ENCODE measurements at places on chromosomes 6 and 20.
A peak's percentile ranks its signal among the peaks of the same experiment; 100 is the strongest.

- DNase-seq, result no peak
Observed at GRCh38 chr6:169839493-169839892, 88.1 kb downstream of the ERMARD start.

DNA sequence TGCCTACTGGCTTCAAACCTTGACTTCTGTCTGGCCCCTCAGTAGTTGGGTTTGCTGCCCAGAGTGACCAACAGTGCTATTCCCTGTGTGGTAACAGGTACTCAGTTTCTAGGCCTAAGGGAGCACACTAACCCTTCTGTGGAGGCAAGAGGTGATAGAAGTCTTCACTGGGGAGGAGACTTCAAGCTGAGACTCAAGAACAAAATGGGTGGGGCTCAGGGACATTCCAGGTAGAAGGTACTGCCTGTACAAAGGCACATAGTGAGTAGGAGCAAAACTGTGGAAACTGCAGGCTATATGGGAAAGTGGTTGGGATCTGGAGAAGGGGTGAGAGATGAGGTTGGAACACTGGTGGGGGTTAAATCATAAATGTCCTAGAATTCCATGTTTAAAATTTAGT is 2.3 kb upstream of the SCAND1 start:
- DNase-seq, result no peak

- no peak for DNase-seq
Observed at GRCh38 chr6:159797554-159797953, 2.5 kb upstream of the PNLDC1 start.

DNA sequence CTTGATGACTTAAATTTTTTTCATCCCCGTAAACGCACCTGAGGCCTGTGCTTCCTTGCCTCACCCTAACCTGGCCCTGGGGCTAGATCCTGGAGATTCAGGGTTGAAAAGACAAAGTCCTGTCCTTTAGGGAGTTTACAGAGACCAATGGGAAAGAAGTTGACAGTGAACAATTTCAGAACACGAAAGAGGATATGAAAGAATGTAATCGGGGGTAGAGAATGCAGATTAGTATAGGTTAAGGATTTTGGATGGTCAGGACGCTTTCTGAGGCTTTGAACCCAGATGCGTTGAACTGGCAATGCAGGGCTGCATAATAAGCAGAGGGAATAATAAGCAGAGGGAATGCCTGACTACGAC is 1.7 kb upstream of the FBXO5 start:
- DNase-seq, result no peak

- no peak for DNase-seq
Observed at GRCh38 chr6:36492621-36493020, 49.8 kb downstream of the KCTD20 start.

DNA sequence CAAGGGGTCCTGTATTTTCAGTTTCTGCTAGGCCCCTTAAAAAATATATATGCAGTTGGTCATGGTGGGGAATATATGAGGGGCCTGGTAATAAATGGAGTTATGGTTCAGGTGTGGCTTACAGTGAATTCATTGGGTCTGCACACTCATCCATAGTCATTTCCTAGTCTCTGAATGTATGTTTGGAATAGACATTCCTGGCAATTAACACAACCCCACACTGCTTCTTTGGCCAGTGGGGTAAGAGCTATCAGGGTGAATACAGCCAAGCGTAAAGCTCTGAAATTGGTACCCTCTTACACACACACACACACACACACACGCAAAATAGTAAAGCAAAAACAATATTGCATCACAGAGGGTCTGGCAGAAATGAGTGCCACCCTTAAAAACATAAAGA is 56.5 kb downstream of the QRSL1 start:
- DNase-seq, result no peak

DNA sequence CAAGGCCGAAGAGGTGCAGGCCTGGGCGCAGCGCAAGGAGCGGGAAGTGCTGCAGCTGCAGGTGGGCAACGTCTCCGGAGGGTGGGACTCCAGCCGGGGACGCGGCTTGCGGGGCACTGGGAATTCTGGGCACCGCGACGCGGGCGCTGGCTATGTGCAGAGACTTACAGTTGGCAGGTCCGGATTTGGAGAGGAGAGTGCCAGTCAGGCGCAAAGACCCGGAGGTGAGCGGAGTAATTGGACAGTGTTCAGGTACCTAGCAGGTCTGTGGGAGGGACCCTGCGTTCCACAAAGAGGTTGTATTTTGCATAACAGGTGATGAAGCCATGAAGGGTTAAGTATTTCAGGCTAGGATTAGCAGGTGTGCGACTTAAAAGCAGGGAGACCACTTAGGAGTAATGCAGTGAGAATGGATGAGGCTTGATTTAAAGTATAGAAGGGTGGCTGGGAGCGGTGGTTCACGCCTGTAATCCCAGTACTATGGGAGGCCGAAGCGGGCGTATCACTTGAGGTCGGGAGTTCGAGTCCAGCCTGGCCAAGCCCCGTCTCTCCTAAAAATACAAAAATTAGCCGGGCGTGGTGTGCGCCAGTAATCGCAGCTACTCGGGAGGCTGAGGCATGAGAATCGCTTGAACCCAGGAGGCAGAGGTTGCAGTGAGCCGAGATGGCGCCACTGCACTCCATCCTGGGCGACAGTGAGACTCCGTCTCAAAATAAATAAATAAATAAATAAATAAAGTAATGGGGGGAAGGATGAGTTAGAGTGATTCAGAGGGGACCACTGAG is 1.0 kb downstream of the MRPS26 start:
- peak; percentile 57 for DNase-seq

- DNase-seq, result peak; percentile 20
Observed at GRCh38 chr20:43448748-43449535, 8.8 kb upstream of the SRSF6 start.

- DNase-seq, result peak; percentile 34
Observed at GRCh38 chr6:46221222-46221793, 50.5 kb upstream of the ENPP5 start.

GRCh38 chr20:24296477-24297261 is 172.8 kb upstream of the SYNDIG1 start:
- DNase-seq, result no peak

GRCh38 chr6:5199283-5199682 is 61.5 kb downstream of the LYRM4 start:
- DNase-seq, result no peak

GRCh38 chr20:1806456-1806855 is 88.8 kb upstream of the SIRPA start:
- no peak for DNase-seq

DNA sequence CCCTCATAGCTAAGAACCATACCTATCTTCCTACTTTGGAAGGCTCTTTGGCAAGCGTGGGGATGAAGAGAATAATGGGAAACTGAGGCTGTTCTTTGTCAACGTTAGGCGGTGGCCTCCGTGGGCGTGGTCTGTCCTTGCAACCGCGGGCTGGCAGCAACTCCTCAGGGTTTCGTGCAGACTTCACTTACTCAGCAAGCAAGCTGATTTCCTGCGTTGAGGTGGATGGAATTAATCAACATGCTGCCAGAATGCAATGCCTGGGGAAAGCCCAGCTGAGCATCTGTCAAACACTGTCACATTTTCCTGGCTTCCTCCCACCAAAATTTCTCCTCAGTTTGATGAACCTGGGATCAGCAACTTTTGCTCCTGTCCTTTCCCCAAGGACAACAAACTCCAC is 9.2 kb upstream of the IL17F start:
- no peak for DNase-seq

GRCh38 chr6:165774903-165775601 is 112.0 kb upstream of the PDE10A start:
- peak; percentile 2 for DNase-seq

- no peak for DNase-seq
Observed at GRCh38 chr6:53692172-53692571, 26.6 kb upstream of the KLHL31 start.

DNA sequence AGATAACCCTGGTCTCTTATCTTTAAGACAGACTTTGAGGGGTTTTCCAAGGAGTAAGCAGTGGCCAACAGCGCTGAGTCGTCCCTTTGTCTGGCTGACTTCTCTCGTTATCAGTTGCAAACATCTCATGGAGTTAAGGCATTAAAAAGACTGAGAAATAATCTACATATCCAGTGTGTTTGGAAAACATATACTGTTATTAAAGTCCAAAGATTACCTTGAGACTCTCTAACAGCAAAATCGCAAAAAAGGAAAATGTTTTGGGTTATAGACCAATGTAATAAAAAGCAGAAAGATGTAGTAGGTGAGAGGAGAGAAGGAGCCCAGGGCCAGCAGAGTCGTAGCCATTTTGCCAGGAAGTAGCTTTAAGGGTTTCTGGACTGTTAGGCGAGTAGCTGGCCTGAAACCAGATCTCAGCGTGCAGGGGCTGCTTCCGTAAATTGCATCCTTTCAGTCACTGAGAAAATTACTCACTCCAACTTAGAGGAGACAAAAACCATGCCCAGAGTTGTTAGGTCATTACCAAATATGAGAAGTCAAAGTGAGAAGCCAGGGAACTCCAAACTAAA is 24.6 kb downstream of the MYLK4 start:
- DNase-seq, result no peak

All from COR-L47 (cell line).